ENCODE measurements at places on chromosomes 6 and 20.

GRCh38 chr20:52269321-52269720, 77.7 kb upstream of the ZFP64 start:
- no peak for DNase-seq

GRCh38 chr20:41643504-41643938, 25.3 kb upstream of the CHD6 start:
- no peak for DNase-seq

GRCh38 chr6:138278326-138278725, 60.0 kb upstream of the PBOV1 start:
- DNase-seq = no peak

DNA sequence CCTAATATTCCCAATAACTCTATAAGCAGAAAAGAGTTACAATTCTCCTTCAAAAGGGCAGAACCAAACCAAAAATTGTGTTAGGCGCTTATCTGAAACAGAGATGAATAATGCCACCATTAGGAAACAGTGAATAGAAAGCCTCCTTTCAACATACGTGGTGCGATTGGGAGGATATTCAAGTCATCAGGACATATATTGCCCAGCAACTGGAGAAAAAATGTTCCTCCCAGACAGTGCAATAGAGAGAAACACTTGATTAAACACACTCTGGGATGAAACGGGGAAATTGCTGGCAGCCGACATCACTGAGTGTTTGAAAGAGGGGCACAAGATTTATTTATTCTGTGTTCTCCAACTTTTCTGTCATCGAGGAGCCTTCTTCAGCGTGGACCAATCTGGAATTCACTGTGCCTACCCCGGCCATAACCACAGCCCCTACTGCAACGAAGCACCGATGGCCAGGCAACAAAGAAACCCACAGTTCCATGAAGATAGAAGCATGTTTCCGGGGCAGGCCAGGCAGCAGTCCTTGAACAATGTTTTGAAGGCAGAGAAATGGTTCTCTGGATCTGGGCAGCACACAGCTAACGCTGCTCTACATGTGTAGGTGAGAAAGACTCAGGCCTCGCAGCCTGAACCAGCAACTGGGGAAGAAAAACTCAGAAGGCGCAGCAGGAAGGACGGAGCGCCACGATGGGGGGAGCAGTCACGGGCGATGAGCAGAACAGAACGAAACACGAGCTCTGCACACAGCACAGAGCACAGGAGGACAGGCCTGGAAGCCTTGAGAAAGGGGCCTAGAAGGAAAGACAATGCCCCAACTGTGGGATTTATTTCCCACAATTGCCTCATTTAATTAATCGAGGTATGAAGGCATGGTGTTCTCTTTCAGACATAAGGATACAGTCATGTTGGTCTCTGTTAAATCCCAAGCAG, 234.2 kb upstream of the FOXQ1 start:
- DNase-seq = no peak

DNA sequence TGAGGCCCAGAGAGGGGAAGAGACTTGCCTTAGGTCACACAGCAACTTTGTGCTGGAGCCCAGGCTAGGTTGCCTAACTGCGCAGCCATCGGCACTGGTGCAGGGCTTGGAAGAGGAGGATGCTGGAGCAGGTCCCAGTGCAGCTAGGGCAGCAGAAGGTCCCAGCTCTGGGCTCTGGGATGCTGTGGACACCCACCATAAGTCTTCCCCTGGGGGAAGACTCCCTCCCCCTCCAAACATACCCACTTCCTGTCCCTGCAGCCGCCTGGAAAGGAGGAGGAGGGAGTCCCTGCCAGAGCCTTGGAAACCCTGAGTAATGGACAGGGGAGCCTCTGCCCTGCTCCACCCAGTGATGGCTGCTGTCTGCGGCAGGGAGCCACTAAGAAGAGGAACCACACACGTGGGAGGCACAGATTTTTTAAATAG, 93.6 kb downstream of the NCR2 start:
- DNase-seq = no peak

DNA sequence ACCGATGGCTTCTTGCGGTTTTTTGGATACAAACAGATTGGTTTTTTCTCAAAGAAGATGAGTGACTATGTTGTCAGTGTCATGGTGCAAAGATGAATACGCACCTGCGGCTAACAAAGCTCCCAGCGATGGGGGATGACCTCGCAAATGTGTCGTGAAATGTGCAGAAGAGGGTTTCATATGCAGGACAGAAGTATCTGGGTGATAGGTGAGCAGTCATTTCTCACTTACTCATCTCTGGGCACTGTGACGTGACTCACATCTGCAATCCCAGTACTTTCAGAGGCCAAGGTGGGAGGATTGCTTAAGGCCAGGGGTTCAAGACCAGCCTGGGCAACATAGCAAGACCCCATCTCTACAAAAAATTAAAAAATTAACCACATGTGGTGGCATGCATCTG, 216.3 kb downstream of the ERMARD start:
- DNase-seq = no peak

DNA sequence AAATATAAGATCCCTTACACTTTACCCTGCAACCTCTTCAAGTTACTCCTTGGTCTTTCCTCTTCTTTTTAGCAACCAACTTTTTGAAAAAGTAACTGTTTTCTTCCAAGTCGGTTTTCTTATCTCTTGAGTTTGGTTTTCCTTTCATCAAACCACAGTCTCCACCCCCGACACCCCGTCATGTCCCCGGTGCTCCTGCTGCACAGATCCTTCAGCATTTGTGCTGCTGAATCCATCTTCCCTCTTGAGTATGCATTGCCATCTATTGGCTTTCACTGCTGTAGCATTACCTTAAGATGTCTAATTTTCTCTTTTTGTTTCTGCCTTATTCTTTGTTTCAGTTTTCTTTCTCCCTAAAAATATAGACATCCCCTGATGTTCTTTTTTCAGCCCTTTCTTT, 11.9 kb upstream of the TNFRSF21 start:
- no peak for DNase-seq

- DNase-seq = no peak
These were observed 183.1 kb downstream of the UBE3D start for GRCh38 chr6:82882363-82883023.

DNA sequence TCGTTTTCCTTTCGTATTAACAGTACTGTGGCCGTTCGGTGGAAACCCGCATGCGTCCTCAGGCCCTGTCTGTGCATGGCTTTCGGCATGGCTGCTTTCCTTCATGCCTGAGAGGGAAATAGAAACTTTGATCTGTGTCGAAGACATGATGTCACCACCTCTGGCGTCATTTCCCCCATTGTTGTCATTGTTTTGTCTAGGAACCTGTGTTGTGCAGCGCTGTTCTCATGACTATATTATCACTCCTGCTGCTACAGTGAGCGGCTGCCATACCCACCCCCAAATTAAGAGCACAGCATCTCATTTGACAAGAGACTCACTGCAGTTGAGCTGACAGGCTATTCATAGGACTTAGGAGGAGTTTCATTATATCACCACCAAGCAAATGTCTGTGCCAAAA, 172.3 kb downstream of the TMEM242 start:
- no peak for DNase-seq

- no peak for DNase-seq
These were observed 31.8 kb upstream of the NT5E start for GRCh38 chr6:85418059-85418458.

GRCh38 chr6:165439928-165440554, 130.6 kb upstream of the C6orf118 start:
- no peak for DNase-seq

- no peak for DNase-seq
These were observed 575.3 kb downstream of the FRK start for GRCh38 chr6:115485400-115485799.
